ENCODE measurements at places on chromosomes 3 and 15.

DNA sequence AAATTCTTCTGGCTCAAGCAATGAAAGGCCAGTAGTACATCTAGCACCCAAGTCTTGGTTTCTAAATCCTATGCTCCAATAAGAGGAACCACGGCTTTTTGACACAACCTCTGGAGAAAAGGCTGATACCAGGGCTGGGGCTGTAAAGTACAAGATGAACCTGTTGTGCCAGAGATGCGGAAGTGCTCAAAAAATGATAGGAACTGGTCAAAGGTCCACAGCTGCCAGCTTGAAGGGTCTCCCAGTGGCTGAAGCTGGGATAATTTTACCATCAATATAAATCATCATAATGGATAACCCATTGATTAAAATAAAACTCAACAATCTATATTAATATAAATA lies 558 bp upstream of the NCEH1 start:
- no peak for DNase-seq

DNA sequence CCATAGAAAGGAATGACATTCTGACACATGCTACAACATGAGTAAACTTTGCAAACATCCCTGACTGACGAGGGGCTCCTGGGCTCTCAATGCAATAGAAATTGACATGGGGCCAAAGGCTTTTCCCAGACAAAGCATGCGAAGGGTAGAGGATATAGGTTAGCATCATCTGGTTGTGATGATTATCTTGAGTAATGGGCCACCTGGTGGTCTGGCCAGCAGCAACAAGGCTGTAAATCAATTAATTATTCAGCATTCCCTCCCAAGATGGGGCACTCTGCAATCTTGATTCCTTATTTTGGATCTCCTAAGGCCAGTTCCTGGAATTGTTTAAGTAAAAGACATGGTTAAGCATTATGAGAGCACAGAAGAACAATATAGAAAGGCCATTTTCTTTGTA lies 99.2 kb downstream of the AGBL1 start:
- DNase-seq, result no peak

GRCh38 chr3:123807820-123808219 lies 76.3 kb downstream of the MYLK start:
- DNase-seq, result no peak

DNA sequence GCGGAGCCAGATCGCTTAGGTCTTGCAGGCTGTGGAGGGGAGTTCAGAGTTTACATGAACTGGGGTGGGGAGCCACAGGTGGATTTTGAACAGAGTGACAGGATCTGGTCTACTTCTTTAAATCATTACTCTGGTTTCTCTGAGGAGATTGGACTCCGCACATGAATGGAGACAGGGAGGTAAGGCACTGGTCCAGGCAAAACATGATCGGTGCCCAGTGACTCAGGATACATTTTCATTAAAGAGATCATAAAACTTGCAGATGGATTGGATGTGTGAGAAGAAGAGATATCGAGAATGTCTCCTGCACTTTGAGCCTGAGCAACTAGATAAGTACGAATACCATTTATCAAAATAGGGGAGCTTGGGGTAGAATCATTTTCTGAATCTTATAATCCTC lies 61.8 kb upstream of the CMSS1 start:
- DNase-seq, result no peak

DNA sequence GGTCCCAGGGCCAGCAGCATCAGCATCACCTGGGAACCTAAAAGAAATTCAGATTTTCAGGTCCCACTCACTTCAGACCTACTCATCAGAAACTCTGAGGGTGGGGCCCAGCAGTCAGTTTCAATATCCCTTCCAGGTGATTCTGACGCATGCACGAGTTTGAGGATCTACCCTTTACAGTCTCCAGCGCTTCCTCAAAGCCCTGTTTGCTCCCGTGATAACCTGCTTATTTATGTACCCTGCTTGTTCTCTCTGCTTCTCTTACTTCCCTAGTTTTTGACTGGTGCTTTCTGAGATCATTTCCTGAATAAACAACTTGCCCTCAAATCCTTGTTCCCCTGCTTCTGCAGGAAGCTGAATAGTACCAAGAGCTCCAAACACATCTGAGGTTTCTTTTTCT lies 245.3 kb downstream of the ZNF621 start:
- DNase-seq, result no peak

DNA sequence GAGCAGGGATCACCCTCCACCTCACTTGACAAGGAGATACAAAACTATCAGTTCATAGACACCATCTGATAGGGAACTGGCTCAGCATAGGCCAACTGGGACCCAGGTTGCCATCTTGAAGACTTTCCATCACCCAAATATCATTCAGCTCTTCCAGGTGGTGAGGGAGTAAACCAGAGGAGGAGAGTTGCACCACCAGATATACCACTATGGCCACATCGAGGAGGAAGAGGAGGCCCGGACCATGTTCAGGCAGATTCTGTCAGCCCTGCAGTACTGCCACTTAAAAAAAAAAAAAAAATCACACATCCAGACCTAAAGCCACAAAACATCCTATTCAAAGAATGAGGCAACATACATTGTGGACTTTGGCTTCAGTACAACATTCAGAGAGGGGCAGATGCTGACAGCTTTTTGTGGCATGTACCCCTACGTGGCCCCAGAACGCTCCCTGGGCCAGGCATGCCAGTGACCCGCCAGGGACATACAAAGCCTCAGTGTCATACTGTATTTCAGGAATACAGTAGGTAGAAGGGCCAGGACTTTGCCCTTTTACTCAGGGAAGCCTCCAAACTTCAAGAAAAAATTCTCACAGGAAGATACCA lies 18.4 kb upstream of the EMC3 start:
- no peak for DNase-seq

DNA sequence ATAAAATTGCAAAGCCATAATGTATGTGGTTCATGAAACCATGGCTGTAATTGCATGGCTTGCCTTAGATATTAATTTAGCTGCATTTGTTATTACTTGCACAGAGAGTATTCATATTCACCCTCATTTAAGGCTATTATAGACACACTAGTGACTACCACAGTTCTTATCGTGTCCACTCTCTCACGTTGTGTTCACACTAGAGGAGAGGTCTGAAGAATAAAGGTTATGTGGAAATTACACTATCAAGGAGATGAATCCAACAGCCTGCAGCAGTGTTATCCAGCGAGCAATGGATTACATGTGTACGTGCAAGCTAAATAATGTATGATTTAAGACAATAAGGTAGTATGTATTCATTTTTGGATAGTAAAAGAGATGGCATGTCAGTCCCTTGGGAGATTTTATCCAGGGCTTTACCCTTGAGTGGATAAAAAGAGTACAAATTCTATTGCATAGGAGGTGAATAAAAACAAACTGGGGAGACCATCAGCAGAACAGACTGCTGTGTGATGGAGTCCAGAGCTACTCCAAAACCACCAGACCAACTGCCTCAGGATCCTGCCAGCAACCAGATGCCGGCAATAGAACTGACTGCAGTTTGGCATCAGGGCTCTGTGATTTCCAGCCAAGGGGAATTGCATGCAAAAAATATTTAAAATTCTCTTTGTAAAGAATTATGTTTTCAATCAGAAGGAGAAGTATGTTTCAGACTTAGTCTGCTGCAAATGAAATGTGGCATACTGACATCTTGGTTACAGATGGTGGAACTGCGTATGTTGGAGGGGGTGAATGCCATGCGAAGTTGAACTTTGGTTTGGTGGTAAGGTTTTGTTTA lies 146.6 kb downstream of the RBMS3 start:
- DNase-seq, result no peak

DNA sequence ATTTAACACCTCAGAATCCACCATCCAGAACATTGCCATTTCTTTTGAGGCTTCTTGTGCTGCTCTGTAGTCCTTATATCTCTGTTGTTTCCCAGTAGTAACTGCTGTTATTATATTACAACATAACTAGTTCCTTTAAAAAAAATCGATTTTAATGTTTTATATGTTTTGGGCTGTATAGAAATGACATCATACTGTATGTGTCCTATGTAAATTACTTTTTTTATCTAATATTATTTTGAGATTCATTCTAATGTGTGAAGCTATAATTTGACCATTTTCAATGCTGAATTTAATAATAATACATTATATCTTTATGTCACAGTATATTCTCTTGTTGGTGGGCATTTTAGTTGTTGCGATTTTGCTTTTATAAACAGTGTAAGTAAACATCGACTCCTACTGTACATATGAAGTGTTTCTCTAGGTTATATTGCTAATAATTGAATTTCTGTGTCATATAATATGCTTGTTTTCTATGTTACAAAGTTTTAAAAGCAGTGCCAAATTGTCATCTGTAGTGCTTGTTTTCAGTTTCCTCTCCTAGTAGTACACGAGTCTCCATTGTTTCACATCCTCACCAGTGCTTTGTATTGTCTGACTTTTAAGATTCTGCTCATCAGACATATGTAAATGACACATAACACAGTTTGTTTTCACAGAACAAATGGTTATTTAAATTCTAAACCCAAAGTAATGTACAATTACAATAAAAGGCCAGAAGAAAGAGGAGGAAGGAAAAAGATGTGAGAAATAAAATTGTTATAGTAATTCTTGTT lies 172.0 kb upstream of the LRRFIP2 start:
- DNase-seq, result no peak

- DNase-seq, result no peak
Measured at GRCh38 chr15:100200287-100200880, 141.4 kb downstream of the ADAMTS17 start.

- no peak for DNase-seq
Measured at GRCh38 chr15:81097116-81097889, 36.8 kb upstream of the CFAP161 start.

GRCh38 chr3:104939196-104939595 lies 427.5 kb upstream of the ALCAM start:
- no peak for DNase-seq

DNA sequence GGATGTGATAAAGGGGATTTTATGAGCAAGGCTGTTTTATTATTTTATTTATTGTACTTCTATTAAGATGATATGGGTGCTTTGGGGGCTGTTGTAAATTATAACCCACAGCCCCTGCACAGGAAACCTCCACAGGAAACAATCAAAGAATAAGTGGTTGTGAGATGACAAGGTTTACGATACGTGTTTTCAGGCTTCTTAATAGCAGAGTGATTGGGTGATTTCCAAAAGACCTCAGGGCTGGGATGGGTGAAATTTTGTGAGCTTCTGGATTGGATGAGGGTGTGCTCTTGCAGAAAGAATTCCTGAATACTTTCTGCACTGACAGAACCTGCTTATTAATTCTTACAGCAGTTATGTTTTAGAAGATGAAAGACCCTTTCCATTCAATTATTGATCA lies 21.4 kb downstream of the CHL1 start:
- no peak for DNase-seq

All from GOT3 (cell line).